Activated naive CD8-positive, alpha-beta T cell treated with anti-CD3 and anti-CD28 coated beads for 36 hours (primary cell): ENCODE measurements at places on chromosomes 13 and 19.

DNA sequence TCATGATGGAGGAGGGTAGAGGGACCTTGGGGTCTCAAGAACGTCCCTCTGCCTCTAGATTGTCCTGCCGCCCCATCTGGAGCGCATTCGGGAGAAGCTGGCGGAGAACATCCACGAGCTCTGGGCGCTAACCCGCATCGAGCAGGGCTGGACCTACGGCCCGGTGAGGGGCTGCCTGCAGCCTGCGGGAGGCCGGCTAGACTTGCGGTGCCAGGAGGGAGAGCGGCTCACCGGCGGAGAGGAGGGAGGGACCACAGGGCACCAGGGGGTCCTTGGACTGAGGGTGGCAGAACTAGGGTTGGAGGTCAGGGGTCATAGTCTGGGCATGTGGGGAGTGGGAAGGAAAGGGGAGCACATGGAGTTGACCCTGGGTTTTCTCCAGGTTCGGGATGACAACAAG is 29.9 kb downstream of the RYR1 start:
- no peak for DNase-seq

DNA sequence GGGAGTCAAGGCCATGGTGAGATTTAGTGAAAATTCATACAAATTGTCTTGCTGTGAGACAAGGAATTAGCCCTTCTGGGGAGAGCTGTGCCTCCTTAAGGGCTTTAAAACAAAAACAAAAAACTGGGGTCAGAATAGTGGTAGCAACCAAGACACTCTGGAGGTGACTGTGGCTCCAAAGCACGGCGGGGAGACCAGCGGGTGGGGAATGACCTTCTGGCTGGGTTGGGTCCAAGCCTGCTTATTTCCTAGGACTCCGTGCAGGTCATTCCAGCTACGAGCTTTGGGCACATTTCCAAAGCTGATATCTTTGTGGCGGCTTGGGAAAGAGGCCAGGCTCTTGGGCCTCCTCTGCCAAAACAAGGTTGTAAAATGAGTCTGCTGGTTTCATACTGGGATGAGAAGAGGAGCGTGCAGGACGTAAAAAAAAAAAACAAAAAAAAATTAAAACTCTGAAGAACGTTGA is 348.3 kb downstream of the UQCRFS1 start:
- no peak for DNase-seq

GRCh38 chr19:38741670-38742069 is 2.6 kb downstream of the CAPN12 start:
- DNase-seq = no peak

DNA sequence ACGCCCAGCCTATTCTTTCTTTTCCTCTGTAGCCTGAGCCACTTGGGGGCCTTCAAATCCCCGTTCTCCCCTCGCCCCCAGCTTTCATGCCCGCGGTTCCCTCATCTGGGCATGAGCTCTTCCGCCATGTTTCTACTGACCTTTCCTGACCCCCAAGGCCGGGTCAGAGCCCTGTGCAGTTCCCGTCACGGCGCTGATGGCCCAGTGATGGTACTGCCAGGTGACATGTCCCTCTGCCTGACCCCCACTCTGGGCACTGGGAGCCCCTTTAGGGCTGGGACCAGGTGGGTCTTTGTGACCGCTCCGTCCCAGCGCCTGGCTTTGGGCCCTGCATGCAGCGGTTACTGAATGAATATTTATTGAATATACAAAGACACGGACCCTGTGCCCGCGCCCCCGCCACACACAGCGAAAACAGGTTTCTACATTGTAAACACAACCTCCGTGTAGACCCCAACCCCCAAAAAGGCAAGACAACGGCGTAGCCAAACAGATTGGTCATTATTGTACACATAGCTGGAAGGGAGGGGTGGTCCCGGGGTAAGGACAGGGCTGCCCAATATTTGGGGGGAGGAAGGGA is 7.7 kb downstream of the GPR108 start:
- DNase-seq = no peak

- DNase-seq = peak; percentile 81
Measured at GRCh38 chr19:35644987-35645679, 3.0 kb upstream of the COX6B1 start.

- DNase-seq = no peak
Measured at GRCh38 chr13:77180011-77180410, 146.9 kb downstream of the MYCBP2 start.

DNA sequence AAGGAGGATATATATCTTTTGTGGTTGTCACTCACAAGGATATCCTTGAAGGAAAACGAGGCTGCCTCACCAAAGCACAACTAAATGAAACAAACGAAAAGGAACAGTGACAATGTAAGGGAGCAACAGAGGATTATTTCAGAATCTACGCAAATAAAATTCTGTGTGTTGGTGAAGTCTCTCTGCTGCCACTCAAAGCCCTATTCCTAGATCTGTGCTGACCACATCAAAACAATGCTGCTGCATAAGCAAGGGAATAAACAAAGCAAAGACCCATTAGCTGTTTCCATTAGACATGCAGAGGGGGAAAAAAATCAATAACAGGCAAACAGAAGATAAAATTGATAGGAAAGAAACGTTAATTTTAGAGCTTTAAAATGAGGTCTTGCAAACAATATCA is 204.4 kb downstream of the MZT1 start:
- DNase-seq = no peak

- no peak for DNase-seq
Measured at GRCh38 chr19:42315024-42315423, 1.9 kb downstream of the TMEM145 start.
